ENCODE measurements at places on chromosomes 3 and 15. TPM values are rescaled to one million over a fixed set of nuclear protein-coding genes. Genes with fewer than 3 reads are reported as not detected.

DNA sequence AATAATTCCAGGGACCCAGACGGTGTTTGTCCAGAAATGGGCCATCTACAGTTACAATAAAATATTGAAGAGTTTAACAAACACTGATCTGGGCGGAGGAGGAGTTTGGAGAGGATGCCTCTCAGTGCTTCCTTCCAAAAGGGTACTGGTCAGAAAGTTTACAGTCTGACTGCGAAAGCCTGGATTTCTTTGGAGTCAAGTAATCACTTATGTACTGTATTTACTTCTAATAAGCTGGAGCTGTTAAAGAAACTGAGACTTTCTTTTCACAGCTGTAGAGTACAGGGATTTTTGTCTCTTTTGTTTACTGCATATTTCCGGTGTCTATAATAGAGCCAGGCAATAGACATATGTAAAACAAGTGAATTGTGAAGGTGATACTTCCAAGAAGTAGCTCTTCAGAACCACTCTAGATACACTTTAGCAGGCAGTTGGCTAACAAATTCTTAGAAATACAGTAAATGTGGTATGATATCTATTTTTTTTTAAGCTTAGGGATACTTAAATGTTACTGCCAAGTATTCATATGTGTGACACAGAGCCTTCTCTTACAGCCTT, 22.1 kb upstream of the NEO1 start:
- DNase-seq = no peak

DNA sequence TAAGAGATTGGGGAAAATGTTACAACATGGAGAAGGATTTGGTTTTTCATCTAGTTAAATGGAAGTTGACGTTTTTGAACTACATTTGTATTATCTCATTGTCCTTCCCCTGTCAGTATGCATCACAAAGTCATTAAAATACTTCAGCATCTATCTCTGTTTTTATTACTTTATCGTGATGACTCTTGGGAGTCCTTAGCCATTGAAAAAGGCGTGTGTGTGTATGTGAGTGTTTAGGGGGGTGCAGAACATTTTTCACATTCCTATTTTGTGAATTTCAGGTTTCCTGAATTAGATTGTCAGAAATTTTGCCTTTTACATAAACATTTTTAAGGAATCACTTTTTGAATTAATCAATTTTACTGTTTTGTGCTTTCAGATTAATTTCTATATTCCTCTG, 360.6 kb upstream of the SGO1 start:
- DNase-seq = no peak

DNA sequence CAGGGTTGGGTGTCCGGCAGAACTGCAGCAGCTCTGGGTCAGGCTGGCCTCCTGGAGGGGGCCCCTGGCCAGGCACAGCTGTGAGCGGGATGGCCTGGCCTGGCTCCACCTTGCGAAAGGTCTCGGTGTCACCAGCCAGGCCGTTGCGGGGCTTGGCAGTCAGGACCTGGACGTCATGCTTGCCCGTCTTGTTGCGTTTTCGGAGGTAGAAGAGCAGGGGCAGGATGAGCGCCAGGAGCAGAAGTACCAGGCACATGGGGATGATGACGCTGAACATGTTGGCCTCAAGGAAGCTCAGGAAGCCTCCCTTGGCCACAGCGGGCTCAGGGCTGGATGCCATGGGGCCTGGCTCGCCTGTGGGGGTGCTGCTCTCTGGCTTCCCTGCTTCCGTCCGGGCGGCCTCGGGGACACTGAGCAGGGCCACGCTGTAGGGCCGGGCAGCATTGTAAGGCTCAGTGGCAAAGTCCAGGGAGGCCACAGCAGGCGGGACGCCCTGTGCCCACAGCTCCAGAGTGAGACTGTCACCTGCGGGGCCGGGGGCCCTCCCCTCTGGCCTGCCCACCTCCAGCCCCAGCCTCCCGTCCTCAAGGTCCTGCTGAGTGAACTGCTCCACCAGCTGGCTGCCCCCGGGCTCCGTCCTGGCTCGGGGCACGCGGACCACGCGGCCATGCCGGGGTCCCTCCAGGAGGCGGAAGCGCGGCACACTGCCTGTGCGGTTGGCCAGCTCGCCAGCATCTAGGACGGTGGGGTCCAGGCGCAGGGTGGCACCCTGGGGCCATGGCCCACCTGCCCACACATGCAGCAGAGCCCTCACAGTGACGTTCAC, 28.1 kb downstream of the SNX33 start:
- DNase-seq = no peak

DNA sequence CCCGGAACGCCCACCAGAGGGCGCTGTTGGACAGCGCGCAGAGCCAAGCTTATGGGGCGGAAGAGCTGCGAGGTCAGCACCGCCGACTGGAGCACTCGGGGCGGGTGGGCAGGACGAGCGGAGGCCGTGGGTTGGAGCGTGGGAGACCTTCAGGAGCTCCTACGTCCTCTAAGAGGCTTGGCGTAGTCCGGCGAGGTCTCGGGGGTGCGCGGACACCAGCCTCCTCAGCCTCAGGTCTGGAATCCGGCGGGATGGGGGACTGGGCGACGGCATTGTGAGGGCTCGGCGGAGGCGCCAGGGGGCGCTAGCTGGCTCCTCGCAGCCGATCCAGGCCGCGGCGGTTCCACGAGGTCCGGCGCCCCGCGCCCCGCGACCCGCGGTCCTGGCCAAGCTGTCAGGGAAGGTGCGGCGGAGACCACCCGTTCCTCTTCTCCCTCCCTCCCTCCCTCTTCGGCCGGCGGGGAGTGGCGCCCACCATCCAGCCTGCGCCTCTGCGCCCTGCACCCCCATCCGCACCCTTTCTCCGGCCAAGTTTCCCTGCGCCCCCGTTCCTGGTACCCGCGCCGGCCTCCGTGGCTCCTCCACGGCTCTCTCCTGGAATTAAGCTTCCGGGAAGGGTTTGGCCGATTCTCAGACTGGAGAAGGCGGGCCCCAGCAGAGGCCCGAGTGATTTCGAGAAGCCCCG, 24.3 kb upstream of the POLG start:
- DNase-seq = peak; percentile 71

- no peak for DNase-seq
These were observed 256.9 kb upstream of the LRRC3B start for GRCh38 chr3:26365706-26366105.

DNA sequence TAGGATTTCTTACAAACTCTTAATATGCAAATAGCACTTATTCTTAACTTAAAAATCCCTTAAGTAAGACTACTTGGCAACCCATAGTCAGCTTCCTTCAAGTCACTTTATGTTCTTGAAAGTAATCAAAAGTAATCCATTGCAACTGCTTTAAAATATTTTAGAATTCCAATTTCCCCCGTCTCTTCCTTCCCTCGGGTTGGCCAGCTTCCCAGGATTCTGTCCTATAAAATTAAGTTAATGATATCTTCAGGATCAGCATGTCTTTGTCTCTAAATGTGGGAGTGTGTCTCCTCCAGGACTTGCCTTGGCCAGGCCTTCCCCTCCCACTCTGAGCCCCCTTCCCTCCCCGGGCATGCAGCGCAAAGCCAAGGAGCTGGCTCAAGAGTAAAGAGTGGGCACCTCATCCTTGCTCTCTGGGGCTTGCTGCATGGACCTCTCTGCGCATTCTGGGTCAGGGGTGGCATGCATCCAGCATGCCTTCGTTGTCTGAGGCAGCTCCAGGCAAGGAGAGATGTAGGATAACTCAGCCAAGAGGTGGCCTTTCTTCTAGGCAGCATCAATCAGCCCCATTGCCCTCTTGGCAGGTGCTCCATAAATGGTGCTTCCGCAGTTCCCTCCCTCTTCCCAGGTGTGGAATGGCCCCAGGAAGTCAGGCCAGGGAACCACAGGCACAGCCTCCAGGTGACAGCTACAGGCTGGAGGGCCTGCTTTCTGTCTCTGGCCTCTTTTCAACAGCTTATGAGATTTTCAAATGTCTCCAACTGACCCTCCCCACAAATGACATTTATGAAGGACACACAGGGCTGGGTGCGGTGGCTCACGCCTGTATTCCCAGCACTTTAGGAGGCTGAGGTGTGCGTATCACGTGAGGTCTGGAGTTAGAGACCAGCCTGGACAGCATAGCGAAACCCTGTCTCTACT, 108.7 kb upstream of the ALDH1A3 start:
- DNase-seq = no peak

GRCh38 chr3:143885780-143886427, 37.6 kb upstream of the SLC9A9 start:
- peak; percentile 39 for DNase-seq

DNA sequence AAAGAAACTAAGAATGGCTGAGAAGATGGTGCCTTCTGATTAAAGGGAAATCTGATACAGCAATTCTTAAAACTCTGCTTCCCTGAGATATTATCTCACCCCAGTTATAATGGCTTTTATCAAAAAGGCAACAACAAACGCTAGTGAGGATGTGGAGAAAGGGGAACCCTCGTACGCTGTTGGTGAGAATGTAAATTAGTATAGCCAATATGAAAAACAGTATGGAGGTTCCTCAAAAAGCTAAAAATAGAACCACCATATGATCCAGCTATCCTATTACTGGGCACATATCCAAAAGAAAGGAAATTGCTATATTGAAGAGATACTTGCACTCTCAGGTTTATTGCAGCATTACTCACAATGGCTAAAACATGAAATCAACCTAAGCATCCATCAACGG, 65.1 kb downstream of the GOLIM4 start:
- DNase-seq = no peak

DNA sequence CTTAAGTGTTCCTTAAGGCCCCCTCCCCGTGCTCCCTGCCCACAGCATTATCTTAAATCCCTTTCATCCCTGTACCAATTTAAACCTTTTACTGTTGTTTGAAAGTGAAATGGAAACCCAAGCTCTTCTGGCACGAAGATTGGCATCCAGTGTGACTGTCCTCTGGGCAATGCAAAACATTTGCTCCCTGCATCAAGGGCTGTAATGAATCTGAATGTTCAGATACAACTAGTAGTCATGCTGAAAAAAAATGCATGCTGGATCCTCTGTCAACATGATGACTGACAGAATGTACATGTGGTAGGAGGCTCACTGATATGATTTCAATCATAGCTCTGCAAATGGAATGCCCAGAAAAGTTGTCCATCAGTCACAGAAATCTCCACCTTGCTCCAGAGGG, 8.1 kb upstream of the CDIN1 start:
- no peak for DNase-seq

DNA sequence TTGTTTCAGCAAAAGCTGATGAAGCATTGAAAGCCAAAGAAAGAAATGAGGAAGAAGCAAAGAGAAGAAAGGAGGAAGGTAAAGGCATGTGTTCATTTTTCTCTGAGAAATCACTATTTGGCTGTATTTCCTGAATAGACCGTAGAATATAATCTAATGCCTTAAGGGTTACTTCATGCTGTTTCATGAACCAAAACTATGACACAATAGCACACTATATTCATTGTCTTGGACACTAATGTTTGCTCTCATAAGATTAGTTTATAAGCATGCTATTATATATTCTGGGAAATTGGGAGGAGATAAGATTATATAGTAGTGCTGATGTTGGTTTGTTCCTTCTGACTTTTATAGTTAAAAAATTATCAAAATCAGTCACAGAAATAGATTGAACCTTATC, 110.1 kb upstream of the MLF1 start:
- DNase-seq = no peak

- DNase-seq = peak; percentile 29
These were observed 15.9 kb downstream of the ABTB1 start for GRCh38 chr3:127688416-127689265.

- DNase-seq = no peak
These were observed 2.8 kb downstream of the TAGLN3 start for GRCh38 chr3:112001526-112001925.

DNA sequence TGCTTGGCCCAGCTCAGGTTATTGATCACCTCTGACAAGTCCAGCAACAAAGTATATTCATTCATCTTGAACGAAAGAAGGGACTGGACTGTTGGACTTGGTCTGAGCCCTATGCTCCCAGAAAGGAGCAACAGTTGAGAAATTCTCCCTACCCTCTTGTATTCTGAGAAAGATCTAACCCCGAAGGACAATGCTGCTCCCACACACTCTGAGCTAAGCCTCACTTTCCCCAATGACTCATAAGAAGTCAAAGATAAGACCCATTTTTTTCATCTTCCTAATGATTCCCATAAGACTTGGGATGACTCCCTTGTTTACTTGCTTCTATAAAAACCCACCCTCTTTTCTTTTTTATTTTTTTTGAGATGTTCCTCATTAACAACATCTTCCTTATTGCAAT, 549.4 kb upstream of the MDFIC2 start:
- DNase-seq = peak; percentile 75

GRCh38 chr15:39919411-39919747, 687 bp downstream of the GPR176 start:
- DNase-seq = no peak

The KIF7 gene
- 12.2 TPM for total RNA-seq

The KLF13 gene
- total RNA-seq = 13.8 TPM

The PSTPIP1 gene
- not detected for total RNA-seq

The NME9 gene
- not detected for total RNA-seq
